ENCODE measurements at places on chromosomes 1 and 21. TPM values are rescaled to one million over a fixed set of nuclear protein-coding genes. Genes with fewer than 3 reads are reported as not detected.

The FCRL5 gene
- not detected for total RNA-seq

The C8A gene
- total RNA-seq: not detected

The NR5A2 gene
- total RNA-seq: not detected

The BSDC1 gene
- total RNA-seq: 94.8 TPM

The PKLR gene
- total RNA-seq: not detected

The WNT9A gene
- 2.8 TPM for total RNA-seq

The AGT gene
- 5.3 TPM for total RNA-seq

The ARMH1 gene
- total RNA-seq: 10.6 TPM

The FAM72B gene
- total RNA-seq: 1.6 TPM

The FLG2 gene
- total RNA-seq: not detected

The PGLYRP3 gene
- total RNA-seq: not detected

The PPFIA4 gene
- total RNA-seq: 44.1 TPM

The RIMKLA gene
- total RNA-seq: 32.6 TPM

The PKP1 gene
- total RNA-seq: not detected

The CLCA1 gene
- not detected for total RNA-seq

The LRRC39 gene
- total RNA-seq: 8.8 TPM

The CADM3 gene
- total RNA-seq: 148 TPM

Measured in parietal lobe (tissue), 2 donors.